BE2C (cell line): ENCODE measurements at places on chromosomes 13 and 19.

DNA sequence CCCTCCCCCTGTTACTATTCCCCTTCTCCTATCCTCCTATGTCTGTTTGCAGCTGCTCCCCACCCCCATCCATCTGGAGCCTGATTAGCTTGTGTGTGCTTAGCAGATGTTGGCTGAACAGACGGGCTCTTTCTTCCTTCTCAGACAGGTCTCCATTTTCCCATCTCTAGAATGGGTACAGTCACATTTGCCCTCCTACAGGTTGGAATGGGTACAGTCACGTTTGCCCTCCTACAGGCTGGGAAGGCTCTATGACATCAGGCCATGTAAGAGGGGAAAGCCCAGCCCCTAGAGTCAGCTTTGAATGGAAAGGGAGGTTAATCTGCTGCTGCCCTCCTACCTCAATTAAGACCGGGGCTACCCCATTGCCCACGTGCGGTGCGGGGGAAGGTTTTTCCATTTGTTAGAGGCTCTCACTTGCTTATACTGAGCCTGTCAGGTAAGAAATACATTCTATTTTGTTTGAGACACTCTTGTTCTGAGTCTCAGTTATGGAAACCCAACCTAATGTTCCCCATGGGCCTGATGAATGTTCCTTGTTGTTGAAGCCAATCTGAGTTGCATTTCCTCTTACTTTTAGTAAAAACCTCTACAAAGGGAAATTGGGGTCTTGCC, 2.2 kb upstream of the CLEC17A start:
- no peak for DNase-seq

DNA sequence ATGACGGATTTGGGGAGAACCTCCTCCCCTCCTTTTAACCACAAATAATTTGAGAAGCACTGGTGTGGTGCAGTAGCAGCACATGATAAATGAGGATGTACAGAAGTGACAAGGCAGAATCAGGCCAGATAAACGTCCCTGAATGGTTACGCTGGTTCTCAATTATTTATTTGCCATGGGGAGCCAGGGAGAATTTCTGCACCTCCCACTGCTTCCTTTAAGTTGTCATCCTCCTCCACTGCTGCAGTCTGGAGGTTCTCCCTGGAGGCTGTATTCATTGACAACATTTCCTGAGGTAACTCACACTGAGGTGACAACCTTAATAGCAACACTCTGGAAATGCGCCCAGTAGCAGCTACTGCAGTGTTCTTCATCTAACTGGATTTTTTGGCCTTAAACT, 308.9 kb upstream of the SLITRK1 start:
- no peak for DNase-seq

DNA sequence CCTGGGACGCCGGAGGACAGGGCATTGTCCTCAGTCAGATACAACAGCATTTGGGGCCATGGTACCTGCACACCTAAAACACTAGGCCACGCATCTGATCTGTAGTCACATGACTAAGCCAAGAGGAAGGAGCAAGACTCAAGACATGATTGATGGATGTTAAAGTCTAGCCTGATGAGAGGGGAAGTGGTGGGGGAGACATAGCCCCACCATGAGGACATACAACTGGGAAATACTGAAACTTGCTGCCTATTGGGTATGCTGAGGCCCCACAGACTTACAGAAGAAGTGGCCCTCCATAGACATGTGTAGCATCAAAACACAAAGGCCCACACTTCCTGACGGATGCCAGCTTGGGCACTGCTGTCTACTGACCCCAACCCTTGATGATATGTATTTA, 1.4 kb upstream of the ICAM4 start:
- no peak for DNase-seq

- DNase-seq, result no peak
Observed at GRCh38 chr19:57338877-57339276, 12.2 kb upstream of the ZNF304 start.

DNA sequence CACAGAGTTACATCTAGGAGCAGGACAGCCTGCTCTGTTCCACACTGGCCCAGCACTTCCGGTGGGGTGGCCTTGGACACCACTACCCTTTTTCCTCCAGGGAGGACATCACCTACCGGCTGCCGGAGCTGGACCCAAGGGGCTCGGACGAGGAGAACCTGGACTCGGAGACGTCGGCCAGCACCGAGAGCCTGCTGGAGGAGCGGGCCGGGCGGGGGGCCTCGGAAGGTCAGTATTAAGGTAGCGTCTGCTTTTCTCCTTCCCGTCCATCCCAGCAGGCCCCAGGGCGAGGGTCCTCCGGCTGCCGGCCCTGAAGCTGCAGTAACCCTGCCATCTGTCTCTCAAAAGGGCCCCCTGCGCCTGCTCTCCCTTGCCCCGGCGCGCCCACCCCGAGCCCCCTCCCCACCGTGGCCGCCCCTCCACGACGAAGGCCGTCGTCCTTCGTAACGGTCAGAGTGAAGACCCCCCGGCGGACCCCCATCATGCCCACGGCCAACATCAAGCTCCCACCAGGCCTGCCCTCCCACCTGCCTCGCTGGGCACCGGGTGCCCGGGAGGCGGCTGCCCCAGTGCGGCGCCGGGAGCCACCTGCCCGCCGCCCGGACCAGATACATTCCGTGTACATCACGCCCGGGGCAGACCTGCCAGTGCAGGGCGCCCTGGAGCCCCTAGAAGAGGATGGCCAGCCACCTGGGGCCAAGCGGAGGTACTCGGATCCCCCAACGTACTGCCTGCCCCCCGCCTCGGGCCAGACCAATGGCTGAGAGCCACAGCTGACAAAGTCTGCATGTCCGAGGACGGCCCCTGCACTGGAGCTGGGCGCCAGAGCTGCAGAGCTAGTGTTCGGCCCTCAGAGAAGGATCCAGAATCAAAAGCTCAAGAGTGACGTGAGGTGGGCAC, 3.4 kb upstream of the USE1 start:
- no peak for DNase-seq

- no peak for DNase-seq
Observed at GRCh38 chr13:21641629-21642028, 29.2 kb upstream of the FGF9 start.

DNA sequence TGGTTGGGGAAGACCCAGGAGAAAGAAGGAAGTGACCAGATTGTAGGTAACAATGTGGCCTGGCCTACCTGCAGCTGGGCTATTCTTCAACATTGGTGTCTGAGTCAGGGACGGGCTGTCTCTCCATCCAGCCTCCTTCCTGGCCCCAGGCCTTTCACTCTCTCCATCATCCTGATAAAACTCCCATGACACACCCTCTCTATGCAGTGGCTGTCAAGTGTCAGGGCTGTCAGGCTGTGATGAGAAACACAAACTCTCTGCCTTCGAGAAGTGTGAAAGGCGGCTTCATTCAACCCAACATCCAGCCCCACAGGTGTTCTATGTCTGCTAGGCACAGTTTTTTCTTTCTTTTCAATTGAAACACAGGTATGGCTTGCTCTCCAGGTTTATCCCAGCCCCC, 153.3 kb upstream of the VSTM2B start:
- DNase-seq, result no peak

DNA sequence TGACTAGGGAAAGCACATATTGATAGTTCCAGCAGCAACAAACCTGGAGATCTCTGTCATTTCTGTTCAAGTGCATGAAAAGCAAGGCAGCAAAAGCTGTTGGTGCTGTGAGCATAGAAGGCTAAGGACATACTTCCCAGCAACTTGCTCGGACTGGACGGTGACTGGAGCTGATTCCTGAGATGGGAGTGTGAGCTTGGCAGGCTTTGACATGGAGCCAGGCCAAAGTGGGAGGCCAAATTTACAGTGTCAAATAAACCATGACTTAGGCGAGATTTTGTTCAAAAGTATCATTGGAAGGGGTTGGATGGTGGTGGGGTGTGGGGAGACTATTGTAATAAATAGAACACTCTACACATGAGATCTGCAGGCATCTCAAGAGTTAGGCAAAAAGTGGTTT, 5.9 kb upstream of the ARGLU1 start:
- DNase-seq, result no peak

DNA sequence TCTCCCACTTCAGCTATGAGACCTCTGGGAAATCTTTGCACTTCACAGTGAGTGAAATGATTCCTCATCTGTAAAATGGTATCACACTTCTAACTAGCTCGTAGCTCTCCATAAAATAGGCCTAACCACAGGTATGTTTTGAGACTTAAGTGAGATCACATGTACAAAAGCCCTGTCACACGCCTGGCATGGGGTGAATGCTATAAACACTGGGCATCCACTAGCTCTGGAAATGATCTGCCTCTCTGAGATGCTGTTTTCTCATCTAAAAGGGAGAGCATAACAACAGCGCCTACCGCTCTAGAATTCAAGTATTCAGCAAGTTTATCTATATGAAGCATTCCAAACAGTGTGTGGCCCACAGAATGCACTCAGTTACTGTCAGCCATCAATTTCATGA, 2.2 kb downstream of the AKT2 start:
- no peak for DNase-seq

DNA sequence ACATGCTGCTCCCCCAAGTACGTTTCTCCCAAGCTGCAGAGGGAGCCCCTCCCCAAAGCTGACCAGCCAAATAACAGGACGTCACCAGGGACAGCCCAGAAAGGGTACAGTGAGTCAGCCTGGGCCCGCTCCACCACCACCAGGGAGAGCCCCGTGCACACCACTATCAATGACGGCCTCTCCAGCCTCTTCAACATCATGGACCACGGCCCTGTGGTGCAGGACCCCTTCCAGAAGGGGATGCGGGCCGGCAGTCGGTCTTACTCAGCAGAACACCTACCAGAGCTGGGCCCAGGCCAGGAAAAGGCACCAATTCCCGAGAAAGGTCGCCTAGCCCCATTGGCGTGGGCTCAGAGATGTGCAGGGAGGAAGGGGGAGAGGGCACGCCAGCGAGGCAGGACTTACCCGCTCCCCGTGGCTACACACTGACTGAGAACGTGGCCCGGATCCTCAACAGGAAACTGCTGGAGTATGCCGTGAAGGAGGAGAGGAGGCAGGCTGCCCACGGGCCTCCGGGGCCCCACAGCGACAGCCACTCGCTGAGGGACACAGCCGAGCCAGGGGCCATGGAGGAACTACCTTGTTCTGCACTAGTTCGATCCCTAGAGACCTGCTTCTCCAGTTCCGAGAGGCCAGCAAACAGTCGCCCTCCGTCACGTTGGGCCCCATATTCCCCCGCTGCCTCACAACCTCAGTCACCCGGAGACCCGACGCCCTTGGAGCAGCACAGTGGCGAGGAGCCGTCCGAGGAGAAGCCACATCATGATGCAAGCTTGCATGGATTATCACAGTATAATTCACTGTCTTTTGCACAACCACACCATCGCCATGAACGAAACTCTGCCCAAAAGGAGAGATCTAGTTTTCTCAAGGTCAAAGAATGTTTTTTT, 815.9 kb upstream of the KLHL1 start:
- no peak for DNase-seq

DNA sequence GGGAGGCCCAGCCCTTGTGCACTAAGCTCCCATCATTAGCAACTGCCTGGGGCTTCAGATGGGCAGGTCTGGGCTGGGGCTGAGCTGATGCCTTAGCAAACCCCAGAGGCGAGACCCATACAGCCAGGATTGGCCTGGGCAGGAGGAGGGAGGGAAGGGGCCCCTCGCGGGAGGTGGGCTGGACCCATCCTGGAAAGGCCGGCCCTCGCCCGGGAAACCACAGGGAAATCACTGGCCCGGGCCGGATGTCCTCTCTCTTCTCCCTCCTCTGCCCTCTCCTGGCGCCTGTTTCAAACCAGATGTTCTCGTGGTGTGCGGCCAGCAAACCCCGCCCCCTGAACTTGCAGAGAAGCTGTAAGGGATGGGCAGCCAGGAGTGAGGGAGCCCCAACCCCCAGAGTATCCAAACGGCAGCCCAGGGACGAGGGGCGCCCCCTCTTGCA, 43.1 kb downstream of the TMEM255B start:
- DNase-seq, result peak; percentile 79

DNA sequence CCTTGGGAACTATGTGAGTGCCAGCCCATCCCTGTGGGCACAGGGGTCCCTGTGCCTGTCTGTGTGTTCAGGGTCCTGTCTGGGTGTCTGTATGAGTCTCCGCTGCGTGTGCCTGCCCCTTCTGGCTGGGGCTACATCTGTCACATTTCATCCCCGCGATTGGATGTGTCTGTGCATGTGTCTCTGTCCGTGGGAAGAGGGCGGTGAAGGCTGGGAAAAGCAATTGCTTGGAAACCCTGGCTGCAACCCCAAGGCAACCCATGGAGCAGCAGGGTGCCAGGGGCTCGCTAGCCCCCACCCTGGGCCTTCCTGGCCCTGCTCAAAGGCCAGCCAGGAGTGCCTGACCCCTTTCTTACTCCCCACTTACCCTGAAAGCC, 1.4 kb downstream of the MAG start:
- no peak for DNase-seq

- DNase-seq, result no peak
Observed at GRCh38 chr19:47693903-47694302, 19.3 kb upstream of the EHD2 start.

- no peak for DNase-seq
Observed at GRCh38 chr13:46124967-46125933, 20.4 kb upstream of the CPB2 start.

DNA sequence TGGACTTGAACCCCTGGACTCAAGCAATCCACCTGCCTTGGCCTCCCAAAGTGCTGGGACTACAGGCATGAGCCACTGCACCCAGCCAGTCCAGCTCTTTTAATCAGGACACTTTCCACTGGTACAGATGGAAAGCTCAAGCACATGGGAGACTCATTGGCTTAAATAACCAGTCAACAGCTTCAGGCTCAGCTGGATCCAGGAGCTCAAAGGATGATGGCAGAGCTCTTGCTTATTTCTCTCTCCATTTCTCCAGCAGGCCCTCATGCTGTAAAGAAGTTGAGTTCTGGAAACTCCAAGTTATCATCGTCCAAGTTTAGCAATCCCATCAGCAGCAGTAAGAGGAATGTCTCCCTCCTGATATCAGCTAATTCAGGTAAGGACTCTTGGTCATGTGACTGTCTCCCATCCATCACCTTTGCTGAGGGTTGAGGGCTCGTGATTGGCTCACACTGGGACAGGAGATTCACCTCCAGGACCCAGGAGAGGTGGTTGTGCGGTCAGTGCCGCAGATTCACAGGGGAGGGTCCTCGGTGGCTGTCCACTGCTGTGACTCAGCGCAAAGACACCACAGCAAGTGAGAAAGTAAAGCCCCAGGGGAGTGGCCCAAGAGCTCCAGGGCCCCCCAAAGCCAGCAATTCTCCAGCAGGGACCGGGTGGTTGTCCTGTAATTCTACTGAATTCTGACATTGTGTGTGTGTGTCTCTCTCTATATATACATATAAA, 5.1 kb downstream of the CCL25 start:
- DNase-seq, result no peak

DNA sequence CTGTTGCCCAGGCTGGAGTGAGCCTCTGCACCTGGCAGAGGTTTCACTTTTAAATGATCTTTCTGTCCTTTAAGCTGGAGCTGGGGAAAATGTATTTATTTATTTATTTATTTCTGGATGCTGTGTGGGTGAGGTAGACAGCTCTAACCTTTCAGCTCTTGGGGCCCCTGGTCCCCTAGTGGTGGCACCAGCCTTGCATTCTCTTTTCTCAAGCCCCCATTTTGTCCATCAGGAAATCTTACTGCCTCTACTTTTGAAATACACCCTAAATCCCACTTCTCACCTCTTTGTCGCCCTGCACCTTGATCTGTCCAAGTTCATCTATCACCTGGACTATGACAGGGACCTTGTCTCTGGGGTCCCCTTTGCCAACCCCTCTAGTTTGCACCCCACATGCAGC, 2.1 kb upstream of the B9D2 start:
- DNase-seq, result no peak

- DNase-seq, result no peak
Observed at GRCh38 chr13:93289842-93290241, 63.2 kb downstream of the GPC6 start.

- DNase-seq, result no peak
Observed at GRCh38 chr19:18254546-18255503, 19.4 kb downstream of the IQCN start.

- DNase-seq, result no peak
Observed at GRCh38 chr13:47539317-47539716, 461.8 kb downstream of the SUCLA2 start.

GRCh38 chr19:2166741-2167738, 3.3 kb downstream of the DOT1L start:
- DNase-seq, result peak; percentile 90
